Cortex of kidney (tissue), 1 donor: ENCODE measurements at places on chromosomes 5 and 9.

DNA sequence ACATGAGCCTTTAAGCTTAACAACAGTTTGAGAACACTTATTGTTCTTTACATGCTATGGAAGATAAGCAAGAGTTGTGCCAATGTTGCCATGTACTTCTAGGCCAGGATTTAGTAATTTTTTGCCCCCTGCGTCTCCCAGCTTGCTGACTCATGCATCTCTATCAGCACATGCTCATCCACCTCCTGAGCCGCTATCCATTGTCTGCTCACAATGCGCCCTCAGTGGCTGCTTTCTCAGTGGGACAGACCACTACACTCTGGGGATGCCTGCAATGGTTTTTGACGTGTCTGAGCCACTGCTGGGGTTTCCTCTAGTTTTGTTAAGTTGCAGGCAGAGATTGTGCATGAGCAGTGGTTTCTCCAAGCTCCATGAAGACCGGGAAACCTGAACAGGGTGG is 50.9 kb upstream of the PHF2 start:
- DNase-seq: no peak

GRCh38 chr9:18727904-18728303 is 254.0 kb downstream of the ADAMTSL1 start:
- no peak for DNase-seq

DNA sequence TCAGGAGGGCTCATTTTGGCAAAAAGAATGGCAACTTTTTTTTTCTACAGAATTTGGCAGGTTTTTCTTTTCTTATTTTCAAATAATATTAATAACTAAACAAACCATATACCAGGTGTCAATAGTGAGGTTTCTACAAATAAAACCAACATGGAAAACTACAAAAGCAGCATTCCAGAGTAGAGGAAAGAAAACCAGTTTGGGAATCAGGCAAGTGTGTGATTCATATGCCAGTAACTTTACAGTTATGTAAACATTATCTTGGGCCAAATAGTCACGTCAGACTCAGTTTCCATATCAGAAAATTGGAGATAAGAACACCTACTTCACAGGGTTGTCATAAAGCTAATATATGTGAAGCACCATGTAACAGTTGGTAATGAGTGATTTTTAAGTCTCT is 51.7 kb downstream of the FBXW11 start:
- no peak for DNase-seq

DNA sequence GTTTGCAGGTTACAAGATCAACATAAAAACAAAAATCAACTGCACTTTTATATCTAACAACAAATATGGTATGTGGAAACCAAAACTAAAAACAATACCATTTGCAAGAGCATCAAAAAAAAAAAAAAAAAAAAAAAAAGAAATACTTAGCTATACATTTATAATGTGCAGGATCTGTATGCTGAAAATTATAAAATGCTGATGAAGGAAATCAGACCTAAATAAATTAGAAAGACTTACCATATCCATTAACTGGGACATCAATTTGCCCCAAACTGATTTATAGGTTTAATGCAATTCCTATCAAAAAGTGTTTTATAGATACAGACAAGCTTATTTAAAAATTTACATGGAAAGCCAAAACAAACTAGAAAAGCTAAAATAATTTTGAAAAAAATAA is 60.4 kb upstream of the OTP start:
- DNase-seq: no peak

GRCh38 chr9:132854832-132855231 is 23.3 kb downstream of the AK8 start:
- DNase-seq: no peak

- no peak for DNase-seq
Measured at GRCh38 chr9:127707766-127708165, 978 bp downstream of the CFAP157 start.
